ENCODE measurements at places on chromosomes 6 and 20. TPM values are rescaled to one million over a fixed set of nuclear protein-coding genes. Genes with fewer than 3 reads are reported as not detected.

AKAP12 gene
- total RNA-seq: 103 TPM

PRPH2 gene
- 3.7 TPM for total RNA-seq

DPPA5 gene
- total RNA-seq: not detected

OXT gene
- not detected for total RNA-seq

FOXS1 gene
- total RNA-seq: 0.71 TPM

CFB gene
- 12.8 TPM for total RNA-seq

Measured in dorsolateral prefrontal cortex (tissue), 122 donors.